ENCODE measurements at places on chromosomes 12 and 14. TPM values are rescaled to one million over a fixed set of nuclear protein-coding genes. Genes with fewer than 3 reads are reported as not detected.

GRCh38 chr14:92103363-92103989, 2.9 kb downstream of the ATXN3 start:
- no peak for DNase-seq

The LHX5 gene
- polyA plus RNA-seq, result 0.03 TPM

The SIX6 gene
- not detected for polyA plus RNA-seq

- DNase-seq, result no peak
These were observed 210.9 kb downstream of the MED13L start for GRCh38 chr12:116066381-116067230.

DNA sequence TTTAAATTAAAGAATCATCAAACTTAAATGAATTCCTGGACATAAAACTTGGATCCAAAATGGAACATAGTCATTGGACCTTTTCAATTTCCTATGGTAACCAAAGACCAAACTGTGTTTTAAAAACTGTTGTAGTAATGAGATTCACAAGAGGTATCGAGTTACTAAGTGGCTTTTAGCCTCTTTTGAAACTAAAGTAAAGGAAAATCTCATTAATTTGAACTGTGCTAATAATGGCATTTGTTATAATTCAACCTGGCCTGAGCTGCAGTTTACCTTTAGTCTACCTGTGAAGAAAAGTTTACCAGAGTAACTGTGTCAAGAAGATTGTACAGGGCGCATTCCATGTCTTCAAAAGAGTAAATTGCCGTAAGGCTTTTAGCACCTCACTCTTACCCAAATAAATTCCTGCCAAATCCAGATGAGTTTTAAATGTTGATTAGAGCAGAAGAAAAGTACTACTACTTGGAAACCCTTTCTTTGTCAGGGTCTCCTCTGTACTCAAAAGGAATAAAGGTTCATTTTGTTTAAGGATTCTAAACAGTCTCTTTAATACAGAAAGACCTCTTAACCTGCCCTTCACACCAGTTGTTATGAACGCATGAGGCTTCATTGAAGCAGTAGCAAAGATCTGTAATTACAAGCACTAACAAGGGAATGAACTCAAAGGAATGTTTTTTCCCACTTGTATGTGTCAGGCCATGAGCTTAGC, 17.1 kb upstream of the MED13L start:
- no peak for DNase-seq

DNA sequence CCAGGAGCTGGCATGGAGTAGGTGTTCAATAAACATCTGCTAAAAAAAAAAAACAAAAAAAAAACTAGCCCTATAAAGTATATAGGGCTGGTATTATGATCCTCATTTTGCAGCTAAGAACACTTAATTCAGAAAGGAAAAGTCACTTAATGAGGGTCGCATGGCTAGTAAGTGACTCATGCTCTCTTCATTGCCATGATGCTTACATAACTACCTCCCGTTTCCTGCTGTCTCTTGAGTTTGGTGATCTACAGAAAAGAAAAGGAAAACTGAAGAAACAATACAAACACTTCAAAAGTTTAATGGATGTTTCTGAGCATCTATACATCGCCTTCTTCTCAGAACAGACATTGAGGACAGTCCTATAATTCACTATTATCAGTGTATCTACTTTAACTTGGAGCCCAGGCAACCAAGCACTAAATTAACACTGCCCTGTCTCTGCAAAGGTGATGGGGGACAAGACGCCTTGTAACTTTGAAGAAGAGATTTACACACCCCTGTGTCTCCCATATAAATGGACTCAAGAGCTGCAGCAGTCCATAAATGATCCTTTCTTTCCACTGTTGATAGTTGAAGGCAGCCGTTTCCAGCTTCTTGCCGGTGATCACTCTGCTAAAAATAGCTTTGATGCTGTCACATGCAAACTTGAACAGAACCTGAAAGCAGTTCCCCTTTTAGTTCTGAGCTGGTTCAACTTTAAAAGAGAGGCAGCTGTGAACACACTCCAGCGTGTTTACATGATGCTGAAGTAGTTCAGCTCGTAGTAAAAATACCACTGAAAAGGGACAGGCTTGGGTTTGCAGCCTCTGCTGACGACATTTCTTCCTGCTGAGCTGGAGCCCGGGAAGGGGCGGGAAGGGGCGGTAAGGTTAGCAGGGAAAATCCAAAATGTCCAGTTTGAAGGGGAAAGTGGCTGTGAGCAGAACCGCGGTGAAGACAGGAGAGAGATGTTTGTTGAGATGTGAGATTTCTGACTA, 113.3 kb downstream of the FOXN3 start:
- no peak for DNase-seq

DNA sequence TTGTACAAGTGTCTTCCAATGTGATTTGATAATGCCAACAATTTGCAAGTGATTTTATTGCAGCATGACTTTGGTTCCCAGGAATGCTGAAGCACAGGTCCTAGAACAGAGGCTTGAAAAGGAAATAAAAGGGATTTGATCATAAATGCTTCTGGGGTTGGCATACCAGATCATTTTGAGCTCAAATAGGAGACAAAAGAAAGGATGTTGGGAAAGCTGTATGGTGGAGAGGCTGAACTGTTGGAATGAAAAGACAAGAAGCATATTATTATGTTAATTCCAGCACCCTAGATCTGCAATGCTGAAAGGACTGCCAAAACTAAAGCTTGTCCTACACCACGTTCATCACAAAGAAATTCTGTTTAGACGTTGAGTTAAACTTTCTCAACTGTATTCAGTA, 143.1 kb downstream of the BICD1 start:
- no peak for DNase-seq

DNA sequence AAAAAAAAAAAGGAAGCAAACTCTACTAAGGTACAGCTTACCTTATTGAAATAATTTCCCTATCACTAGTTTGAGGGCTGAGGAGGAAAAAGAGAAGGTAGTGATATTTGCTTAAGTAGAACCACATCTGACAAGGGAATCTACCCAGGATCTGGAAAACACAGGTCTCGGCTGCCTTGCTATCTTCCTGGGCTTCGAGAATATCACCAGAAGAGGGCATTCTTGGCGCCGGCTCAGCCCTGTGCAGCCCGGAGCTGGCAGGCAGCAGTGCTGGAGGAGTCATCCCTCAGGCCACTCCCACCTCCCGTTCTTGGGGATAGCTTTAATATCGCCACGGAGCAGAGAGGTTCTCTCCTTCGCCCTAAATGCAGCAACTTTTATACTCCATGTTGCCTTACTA, 1181.2 kb downstream of the VRK1 start:
- peak; percentile 9 for DNase-seq

The AQP5 gene
- polyA plus RNA-seq, result 3.2 TPM

DNA sequence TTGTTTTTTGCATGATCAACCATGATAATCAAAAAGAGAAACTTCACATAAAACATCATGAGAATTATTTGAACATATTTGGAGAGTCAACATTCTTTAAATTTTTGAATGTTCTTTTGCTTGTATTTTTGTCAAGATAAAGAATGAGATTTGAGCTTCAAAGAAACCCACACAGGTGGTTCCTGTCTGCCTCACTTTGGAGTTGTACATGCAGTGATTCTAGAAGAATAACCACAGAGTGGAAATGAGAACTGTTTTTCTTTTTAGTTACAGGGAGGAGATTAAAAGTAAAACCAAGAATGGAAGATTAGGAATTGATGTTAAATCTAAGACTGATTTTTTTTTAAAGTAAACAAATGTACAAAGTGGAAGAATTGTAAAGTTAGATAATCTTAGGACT, 2.3 kb upstream of the ZNF705A start:
- DNase-seq, result no peak

- no peak for DNase-seq
These were observed 46.7 kb downstream of the TMCC3 start for GRCh38 chr12:94603434-94604365.

- no peak for DNase-seq
These were observed 44.9 kb downstream of the ADCK1 start for GRCh38 chr14:77844802-77845201.

The RIMBP2 gene
- 24.3 TPM for polyA plus RNA-seq

GRCh38 chr14:70156592-70156991, 32.2 kb downstream of the SLC8A3 start:
- no peak for DNase-seq

- no peak for DNase-seq
These were observed 10.1 kb downstream of the LRTM2 start for GRCh38 chr12:1830401-1830845.

- no peak for DNase-seq
These were observed 888 bp upstream of the EEA1 start for GRCh38 chr12:92929983-92930382.

DNA sequence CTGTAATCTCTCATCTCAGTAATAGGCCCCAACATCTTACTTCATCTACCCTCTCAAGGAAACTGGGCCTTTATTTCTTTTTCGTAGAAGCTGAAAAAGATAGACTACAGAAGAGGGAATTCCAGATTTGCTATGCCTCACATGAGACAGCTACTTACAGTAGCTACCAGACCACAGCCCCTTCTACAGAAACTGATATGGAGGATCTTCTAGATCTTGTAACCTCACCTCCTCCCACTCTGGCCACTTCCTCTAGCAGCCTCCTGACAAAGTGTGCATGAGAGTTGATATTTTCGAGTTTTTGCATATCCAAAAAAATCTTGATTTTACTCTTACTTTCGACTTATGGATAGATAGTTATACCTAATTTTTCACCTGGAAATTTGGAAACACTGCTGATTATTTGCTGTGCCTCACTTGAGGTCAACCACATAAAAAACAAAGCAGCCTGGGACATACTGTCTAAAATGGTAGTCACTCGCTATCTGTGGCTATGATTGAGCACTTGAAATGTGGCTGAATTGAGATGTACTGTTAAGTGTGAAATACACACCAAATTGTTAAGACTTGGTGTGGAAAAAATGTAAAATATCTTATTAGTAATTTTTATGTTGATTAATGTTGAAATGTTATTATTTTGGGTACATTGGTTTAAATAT, 86.3 kb upstream of the NID2 start:
- no peak for DNase-seq

- no peak for DNase-seq
These were observed 61.4 kb upstream of the CMKLR1 start for GRCh38 chr12:108400481-108400880.

The TAS2R42 gene
- polyA plus RNA-seq, result not detected

All from left renal cortex interstitium (tissue), 4 donors.